ENCODE measurements at places on chromosomes 3 and 15.

DNA sequence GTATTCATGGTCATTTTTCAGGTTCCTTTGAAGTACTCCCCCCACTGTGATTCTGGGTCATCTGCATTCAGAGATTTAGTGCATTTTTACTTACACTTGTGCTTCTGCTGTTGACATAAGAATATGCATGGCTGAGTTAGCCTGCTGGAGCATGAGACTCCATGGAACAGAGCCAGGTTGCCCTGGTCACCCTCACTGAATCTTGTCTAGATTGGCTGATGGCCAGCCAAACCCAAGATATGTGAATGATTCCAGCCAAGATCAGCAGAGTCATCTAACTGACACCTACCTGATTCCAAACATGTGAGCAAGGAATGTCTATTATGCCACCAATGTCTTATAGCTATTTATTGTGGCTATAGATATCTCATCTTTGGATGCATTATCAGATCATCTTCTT lies 25.1 kb downstream of the DTWD1 start:
- DNase-seq = peak; percentile 49

- DNase-seq = no peak
Measured at GRCh38 chr3:187150599-187150998, 11.3 kb upstream of the RPL39L start.

DNA sequence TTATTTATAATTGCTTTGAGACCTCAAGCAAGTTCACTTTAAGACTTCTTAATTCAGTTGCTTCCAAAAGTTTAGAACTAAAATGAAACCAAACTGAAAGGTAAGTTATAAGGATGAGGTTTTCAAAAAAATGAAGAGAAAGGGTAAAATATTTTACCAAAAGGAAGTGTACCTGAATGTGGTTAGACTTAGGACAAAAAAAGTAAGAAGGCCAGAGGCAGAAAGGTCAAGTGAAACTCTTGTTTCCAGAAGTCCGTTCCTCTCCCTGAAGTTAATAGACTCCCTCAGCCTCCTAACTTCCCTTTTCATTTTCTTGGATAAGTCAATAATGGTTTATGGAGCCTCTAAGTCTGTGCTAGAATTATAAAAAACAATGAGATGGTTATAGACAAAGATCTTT lies 16.6 kb downstream of the BTLA start:
- no peak for DNase-seq

- DNase-seq = no peak
Measured at GRCh38 chr3:76576201-76576600, 463.7 kb upstream of the ROBO2 start.

DNA sequence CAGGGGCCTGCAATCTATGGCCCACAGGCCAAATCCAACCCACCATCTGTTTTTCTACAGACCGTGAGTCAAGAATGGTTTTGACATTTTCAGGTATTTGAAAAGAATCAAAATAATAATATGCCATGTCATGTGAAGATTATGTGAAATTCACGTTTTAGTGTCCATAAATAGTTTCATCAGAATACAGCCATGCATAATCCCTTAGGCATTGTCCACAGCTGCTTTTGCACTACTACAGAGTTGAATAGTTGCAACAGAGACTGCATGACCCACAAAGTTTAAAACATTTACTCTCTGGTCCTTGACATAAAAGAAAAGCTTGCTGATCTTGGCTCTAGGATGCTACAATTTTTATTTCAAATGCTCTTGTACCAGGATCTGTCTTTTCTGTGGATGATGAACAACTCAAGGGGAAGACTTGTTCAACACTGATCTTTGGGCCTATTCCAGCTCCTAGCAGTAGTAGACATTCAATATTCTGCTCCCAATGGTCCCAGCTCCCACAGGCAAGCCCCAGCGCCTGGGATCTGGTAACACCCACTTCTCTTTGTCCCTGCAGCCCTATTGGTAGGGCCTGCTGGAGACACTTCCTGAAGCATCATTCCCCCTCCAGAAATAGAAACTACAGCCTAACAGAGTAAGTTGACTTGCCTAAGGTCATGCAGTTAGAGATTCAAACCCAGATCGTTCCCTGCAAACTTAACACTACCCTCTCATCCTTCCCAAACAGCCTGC lies 76.9 kb downstream of the MRPL46 start:
- no peak for DNase-seq

GRCh38 chr3:36521007-36521379 lies 140.7 kb downstream of the STAC start:
- no peak for DNase-seq

DNA sequence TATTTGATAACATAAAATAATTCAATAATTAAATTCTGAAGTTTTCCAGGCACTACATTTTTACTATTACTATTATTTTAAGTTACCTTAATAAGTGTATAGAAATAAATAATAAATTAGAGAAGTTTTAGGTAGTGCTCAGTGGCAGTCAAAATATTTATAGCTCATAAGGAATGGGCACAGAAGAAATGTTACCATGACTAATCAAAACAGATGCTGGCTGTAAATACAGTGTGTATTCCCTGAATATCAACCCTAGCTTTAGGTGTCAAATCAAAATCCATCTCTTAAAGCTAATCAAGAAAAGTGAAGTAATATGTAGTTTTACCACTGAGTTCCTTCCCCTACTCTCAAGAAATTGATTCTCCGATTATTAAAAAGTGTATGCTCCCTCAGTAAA lies 35.5 kb downstream of the ZBTB20 start:
- no peak for DNase-seq

DNA sequence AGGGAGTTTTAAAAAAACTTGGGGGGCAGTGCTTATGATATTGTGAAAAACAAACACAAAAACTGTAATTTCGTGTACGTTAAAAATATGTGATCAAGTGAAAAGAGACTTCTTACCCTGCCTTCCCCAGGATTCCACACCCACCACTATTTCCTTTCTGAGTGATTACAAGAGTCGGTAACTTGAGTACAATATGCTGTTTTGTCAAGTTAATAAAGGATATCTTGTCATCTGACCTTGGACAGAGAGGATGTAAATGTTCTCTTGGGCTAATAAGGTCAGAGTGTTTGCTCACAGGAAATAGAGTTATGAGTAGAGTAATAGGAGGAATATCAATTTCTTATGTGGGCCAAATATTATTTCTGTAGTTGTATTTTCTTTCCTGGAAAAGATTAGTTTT lies 68.1 kb downstream of the NOX5 start:
- no peak for DNase-seq

- DNase-seq = no peak
Measured at GRCh38 chr15:100642213-100642949, 40.0 kb downstream of the ASB7 start.

- DNase-seq = no peak
Measured at GRCh38 chr3:45509768-45510129, 84.8 kb upstream of the LIMD1 start.

DNA sequence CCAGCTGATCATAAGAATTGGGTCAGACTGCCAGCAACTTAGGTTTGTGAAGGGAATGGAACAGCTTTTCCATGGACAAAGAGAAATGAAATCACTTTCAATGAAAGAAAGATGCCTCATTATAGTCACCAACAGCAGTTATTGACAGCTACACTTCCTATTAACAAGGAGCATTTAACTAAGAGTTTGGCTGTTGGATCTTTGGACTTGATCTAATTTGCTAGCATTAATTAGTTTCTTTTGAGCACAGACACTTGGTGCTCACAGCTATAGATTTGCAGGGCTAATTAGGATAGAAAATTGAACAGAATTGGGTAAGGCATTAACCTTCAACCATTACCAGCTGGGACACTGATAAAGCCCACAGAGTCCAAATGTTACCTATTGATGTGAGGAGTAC lies 24.2 kb downstream of the CMC1 start:
- no peak for DNase-seq

DNA sequence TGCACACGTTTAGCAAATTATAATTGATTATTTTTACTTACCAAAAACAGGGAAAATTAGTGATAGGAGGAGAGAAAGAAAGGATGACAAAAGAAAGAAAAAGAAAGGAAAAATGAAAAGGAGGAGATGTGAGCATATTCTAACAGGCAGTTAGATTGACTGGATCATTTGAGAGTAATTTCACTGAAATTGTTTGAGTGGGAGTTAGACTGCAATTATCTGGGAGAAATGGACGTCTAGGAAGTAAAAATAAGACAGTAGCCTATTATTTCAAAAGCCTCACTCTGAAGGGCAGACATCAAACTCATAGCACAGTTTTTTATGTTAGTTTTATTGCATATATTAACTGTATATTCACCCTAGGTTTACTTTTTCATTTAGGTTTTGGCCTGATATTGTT lies 272.8 kb upstream of the POU1F1 start:
- DNase-seq = no peak

DNA sequence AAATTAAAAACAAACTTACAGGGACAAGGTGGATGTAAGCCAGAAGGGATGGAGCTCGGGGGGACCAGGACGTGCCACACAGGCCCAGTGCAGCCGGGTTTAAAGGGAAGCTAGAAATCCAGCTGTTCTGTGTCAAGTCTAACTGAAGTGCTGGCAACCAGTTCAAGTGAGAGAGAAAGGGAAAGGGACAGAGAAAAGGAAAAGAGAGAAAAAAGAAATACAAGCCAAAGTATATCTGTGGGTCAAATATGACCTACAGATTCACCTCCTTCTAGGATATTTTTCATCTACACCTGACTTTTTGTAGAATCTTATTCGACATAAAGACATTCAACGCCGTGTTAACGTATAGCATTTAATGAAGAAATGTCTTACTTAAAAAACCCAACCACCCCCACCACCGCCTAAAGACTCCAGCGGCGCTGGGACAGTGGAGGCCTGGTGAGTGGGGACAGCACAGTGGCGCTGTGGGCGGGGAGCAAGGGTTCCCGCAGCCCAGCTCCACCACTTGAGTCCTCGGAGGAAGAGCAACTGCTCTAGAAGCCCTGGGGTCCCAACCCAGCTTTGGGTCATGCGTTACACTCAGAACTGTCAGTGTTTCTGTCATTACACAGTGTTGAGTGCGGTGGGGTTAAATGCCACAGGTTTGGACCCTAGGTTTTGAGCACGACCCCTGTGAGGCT lies 62.3 kb downstream of the CHSY1 start:
- no peak for DNase-seq

- no peak for DNase-seq
Measured at GRCh38 chr15:77599899-77600298, 32.8 kb downstream of the LINGO1 start.

- DNase-seq = peak; percentile 37
Measured at GRCh38 chr3:77254967-77255831, 215.3 kb downstream of the ROBO2 start.

DNA sequence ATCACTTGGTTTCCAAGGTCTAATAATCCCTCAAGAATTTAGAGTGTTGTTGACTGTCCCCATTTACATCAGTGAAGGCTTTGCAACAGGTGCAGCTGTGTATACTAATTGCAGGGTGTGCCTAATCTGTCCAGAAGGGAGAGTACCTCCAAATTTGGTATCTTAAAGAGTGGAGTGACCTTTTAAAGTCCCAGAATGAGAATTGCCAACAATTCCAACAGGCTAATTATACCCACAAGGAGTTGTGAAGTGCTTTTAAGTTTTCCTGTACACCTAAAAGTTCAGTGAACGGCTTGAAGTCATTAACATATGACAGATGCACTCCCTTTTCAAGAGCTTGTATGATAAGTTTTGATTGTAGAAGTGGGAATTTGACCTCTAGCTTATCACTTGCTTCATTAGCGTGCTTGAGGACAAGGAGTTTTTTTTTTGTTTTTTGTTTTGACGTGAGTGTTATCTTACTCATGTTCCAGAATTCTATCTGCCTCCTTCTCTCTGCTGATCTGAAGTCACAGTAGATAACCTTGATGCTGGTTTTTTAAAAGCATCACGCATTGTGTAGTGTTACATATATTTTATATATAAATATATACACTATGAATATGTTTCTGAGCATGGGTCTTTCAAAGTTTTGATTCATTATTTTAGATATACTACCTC lies 26.3 kb downstream of the CDIN1 start:
- DNase-seq = no peak

GRCh38 chr15:84079885-84080777 lies 155.4 kb upstream of the GOLGA6L4 start:
- DNase-seq = no peak

DNA sequence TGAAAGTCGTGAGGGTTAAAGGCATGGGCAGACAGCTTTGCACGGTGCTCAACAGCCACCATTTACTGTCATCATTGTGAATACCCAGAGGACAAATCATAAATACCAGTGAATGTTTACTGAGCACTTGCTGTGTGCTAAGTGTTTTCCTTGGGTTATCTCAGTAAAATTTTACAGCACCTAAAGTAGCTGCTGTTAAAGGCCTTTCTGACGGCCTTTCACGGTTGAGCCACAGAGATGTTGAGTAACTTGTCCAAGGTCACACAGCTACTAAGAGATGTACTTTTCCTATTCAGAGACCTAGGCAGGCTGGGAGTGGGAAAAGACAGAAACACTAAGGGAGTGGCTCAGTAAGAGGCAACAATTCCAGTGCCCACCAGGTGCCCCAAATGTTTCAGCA lies 393 bp upstream of the CPNE9 start:
- no peak for DNase-seq

GRCh38 chr3:109118584-109118983 lies 650 bp upstream of the MORC1 start:
- DNase-seq = no peak

GRCh38 chr15:47987908-47988532 lies 132.8 kb upstream of the SLC24A5 start:
- DNase-seq = peak; percentile 32

- no peak for DNase-seq
Measured at GRCh38 chr15:65525622-65526021, 4.6 kb upstream of the HACD3 start.

- no peak for DNase-seq
Measured at GRCh38 chr3:184765047-184765729, 46.8 kb upstream of the VPS8 start.

- no peak for DNase-seq
Measured at GRCh38 chr15:67611370-67612369, 69.2 kb downstream of the MAP2K5 start.

DNA sequence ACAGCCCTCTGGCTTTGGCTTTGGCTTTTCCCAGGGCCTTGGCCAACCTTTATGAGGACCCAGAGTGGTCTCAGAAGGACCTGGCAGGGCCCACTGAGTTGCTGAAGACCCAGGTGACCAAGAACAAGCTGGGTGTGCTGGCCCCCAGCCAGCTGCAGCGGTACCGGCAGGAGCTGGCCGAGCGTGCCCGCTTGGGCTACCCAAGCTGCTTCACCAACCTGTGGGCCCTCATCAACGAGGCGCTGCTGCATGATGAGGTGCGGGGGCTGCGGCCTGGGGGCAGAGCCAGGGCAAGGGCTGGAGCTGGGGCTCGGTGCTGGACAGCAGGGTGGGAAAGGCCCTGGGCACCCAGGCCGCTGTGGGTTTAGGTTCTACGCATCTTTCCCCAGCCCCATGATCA lies 6.2 kb downstream of the PLA2G4B start:
- DNase-seq = no peak

DNA sequence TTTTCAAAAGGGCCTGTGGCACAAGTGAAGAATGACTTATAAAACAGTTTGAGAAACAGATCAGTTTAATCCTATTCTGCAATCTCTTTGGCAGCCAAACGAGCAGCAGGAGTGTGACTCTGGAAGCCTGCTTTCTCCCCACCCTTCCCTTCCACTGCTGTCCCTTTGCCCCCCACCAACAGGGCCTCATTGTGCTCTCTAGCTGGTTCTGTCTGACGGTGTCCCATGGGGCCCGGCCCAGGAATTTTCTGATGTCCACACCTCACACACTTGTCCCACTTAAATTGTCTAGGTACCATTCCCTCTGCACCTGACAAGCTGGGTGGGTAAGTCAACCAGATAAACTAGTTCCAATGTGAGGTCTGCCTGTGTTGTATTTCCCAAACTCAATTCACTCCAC lies 16.4 kb downstream of the SLCO2A1 start:
- DNase-seq = no peak

All from smooth muscle cell of the brain vasculature (primary cell).